ENCODE measurements at places on chromosomes 13 and 19.

GRCh38 chr19:38769635-38770211, 3.6 kb downstream of the LGALS7 start:
- no peak for DNase-seq

GRCh38 chr13:114031631-114032030, 57.8 kb upstream of the C13orf46 start:
- no peak for DNase-seq

DNA sequence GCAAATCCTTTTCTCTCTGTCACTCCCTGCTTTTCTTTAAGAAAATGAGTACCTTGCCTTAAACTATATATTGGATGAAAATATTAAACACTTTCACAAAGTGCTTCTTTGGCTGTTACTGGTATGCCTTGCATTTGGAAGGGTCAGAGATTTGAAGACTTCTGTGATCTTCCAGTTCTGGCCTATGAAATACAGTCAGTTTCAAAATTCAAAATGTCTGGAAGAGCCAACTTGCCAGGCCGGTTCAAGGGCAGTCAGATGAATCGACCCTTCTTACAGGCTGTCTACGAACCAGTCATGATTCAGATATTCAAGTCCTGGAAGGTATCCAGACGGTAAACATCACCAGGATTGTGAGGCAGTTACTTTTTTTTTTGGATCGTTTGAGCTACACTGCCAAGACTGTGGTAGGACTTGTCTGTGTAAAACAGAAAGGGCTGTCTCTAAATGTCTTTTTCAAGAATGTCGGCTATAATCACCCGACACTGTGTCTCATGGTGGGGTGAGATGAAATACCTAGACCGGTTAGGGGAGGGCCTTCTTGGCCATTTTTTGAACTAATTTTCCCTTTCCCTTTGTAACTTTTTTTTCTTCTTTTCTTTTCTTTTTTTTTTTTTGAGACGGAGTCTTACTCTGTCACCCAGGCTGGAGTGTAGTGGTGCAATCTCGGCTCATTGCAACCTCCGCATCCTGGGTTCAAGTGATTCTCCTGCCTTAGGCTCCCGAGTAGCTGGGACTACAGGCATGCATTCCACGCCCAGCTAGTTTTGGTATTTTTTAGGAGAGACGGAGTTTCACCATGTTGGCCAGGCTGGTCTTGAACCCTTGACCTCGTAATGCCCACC, 11.2 kb downstream of the ACTN4 start:
- no peak for DNase-seq

GRCh38 chr19:7582446-7582845, 13.2 kb upstream of the CAMSAP3 start:
- DNase-seq = no peak

All from NCI-H1417 (cell line).